ENCODE measurements at places on chromosomes 11 and 22.

GRCh38 chr11:112024178-112024772 lies 933 bp upstream of the DLAT start:
- peak; percentile 53 for DNase-seq

- no peak for DNase-seq
Measured at GRCh38 chr11:46617972-46618314, 590 bp downstream of the ATG13 start.

- DNase-seq: no peak
Measured at GRCh38 chr11:45724153-45724552, 58.7 kb upstream of the CHST1 start.

DNA sequence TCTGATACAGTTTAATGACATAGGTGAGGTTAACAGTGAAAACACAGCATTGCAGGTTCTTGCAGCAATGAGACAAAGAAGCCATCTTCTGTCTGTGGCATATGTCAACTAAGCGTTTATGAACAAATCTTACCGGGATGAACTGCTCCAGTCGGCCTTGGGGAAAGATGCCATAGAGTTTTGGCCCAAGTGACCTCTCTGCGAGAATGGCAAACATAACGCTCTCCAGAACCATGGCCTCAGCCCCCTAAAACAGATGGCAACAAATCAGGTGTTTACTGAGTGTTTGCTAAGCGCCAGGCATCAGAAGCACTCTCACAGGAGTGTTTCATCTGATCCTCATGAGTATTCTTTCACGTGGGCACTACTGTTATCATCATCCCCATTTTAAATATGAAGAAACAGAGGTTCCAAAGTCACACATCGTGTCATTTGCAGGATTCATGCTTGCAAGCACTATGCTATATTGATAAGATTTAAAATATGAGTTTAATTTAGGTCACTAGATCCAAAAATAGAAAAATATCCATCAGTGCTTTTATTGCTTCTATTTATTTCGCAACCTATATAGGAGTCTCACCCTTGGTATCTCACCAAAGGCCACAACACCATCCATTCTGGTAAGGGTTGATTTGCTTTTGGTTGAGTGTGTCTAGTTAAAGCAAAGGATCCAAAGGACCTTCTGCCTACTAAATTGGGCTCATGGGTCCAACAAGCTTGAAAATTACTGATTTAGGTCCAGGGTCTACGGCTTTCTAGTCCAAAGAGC lies 35.9 kb downstream of the TCIRG1 start:
- no peak for DNase-seq

Data from GM10248 (cell line).